ENCODE measurements at places on chromosomes 13 and 19.

DNA sequence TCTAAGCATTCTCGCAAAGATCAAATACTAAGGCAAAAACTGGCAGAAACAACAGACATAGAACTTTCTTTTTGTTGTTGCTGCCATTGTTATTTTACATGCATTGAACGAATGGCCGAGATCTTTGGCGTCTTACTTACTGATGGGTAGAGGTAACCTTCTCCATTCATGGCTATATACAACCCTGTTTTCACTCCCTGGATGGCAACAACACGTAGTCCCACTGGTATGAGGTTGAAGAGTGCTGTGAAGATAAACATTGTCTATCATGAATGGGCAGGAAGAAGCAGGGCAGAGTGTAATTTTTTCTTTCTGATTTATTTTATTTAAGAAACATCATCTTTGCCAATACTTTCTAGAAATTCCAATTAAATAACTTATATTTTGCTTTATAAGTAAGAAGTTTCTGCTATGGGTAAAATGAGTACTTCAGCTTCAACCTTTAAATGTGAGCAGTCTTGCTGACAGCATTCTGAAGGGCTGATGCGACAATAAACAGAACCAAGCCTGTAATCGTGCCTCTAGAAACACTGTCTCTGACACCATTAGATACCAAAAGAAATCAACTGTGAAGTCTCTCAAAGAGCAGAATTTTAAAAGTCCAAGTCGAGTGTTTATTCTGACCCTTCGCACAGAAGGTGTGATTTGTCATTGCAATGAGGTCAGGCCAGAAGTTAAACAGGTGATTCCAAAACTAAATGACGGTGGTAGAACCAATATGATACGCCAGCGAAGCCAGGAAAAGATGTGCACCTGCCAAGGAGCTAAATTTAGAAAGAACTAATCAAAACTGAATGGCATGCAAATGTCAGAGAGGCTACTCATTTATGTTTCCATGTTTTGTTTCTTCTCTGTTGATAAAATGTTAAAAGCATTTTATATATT is 416.4 kb downstream of the ITGBL1 start:
- no peak for DNase-seq

DNA sequence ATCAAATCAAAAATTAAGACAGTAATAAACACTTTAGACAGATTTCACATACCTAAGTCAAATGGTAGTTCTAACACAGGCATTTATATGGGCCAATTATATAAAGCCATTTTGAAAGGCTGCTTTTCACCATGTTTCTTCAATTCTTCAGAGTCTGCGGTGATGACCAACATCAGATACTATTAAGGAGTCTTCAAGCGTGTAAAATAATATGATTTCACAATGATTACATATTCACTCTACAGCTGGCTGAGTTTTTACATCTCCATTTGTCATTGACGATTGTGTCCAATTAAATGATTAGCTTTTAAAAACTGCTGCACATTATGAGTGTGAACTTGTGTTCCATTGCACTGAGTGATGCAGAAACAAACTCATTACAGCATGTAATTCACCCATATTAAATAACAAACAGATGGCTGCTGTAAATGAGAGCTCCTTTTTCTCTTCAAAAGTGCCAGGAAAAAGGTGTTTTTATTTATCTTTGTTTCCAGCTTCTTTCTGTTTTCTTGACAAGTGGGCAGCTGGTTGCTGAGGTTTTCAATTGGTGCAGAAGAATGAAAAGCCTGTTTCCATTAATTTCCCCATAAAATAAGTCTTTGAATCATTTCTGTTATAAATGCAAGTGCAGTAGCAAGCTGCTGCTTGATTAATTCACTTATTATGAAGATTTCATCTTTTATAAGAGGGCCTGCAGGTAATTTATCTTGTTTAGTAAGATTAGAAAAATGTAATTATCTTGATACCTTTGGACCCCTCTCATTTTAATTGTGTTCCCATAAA is 676.1 kb upstream of the KLHL1 start:
- DNase-seq: no peak

DNA sequence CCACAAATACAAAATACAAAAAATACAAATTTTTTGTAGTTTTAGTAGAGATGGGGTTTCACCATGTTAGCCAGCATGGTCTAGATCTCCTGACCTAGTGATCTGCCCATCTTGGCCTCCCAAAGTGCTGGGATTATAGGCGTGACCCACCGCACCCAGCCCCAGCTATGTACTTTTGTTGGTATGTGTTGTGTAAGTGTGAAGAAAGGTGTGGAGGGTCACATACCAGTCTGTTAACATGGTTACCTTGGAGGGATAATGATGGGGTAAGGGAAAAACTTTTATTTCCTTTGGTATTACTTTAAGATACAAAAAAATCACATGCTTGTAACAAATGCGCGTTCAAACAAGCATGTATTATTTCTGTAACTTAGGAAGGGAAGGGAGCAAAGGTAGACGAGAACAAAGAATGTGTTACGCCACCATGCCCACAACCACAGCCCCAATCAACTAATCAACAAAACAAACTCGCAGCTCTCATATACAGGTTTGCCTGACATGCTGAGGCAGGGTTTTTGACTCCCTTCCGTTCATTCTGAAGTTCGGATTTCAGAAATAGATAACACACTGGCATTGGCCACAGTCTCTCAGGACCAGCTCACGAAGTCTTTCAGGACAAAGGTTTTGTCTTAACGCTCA is 13.5 kb upstream of the VWA8 start:
- no peak for DNase-seq

DNA sequence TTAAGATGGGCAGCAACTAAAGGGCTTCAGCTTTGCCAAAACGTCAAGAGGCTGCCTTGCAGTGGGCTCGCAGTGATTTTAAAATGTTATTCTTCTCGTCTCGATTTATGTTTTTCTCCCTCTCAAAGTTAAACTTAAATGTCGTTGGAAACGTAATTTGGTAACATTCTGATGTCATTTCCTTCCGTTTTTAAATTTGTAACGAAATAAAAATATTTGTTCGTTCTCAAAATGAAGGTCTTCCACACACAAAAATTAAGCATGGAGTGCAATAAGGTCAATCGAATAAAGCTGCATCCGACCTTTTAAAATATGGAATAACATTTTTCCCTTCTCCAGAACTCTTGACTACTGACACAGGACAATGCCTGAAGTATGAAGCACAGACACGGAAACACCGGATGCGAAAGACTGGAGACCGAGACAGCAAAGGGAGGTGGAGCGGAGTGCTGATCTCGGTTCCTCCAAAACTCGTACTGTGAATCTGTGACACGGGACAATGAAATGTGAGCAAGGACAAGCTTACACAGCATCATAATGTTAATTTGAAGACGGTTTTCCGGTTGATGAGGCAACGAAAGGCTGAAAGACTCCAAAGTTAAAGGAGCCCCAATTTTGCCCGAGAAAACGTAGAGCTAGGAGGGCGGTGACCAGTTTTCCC is 850 bp downstream of the MTMR6 start:
- no peak for DNase-seq

- no peak for DNase-seq
These were observed 53.2 kb upstream of the RFC3 start for GRCh38 chr13:33764716-33765115.

DNA sequence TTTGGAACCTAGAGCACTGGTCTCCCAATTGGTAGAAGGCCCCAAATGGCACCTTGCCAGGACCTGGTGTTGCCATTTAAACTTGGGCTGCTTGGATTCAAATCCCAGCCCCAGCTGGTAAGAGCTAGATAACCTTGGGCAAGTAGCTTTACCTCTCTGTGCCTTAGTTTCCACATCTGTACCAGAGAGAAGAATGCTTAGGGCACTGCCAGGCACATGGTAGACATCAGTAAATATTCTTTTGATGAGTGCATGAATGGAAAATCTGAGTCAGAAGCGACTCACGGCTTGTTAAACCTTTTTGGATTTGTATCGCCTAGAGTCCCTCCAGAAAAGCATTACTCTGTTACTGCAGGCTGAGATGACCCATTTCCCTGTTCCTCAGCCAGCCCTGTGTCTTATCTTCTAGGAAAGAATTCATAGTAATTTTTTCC is 90.9 kb downstream of the SIPA1L3 start:
- no peak for DNase-seq

- no peak for DNase-seq
These were observed 41.9 kb upstream of the SERPINE3 start for GRCh38 chr13:51297556-51297955.

DNA sequence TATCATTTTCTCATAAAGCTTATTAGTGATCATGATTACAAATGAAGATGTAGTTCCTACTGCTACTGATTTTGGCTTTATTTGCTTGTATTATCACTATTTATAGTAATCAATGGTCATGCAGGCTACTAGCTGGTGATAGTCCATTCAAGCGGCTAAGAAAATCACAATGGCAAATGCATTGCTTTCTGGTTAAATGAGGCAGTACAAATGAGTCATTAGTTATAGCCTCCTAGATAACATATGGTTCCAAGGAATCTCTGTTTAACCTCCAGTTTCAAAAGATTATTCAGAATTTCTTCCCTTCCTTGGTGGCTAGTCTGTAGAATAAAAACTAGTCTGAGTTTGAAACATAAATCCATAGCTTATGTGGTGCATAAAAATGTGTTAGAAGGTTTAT is 141.3 kb upstream of the HTR2A start:
- no peak for DNase-seq

DNA sequence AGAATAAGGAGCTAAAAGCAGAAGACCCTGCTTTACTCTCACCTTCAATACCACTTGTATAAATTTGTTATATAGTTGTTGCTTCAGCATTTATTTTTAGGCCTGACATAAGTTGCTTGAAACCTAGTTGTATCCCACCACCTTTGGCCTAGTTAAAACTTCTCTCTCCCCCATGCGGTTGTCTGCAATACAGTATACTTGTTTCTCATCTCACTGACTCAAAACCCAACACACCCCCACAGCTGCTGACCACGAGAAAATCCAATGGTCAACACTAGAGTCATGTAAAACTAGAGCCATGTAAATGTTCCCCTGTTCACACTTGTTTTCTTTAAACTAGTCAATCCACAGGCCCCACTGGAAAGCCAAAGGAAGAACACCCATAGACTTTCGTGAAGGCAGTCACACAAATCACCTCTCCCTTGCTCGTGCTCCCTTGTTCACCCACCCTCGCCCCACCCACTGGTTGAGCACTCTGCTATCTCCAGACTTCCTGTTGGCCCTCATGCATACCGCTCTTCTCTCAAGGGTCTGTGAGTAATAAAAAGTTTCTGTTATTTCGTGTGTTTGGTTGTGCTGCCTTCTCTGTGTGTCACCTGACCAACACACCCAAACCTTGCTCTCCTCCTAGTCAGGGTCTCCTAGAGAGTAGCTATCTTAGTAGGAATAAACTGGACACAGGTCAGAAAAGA is 12.9 kb upstream of the CCDC169 start:
- DNase-seq: no peak

GRCh38 chr13:75533861-75534260 is 3.8 kb downstream of the COMMD6 start:
- DNase-seq: no peak

GRCh38 chr19:38047641-38048040 is 140.6 kb downstream of the SIPA1L3 start:
- DNase-seq: no peak

GRCh38 chr13:44506719-44507118 is 69.4 kb downstream of the TSC22D1 start:
- no peak for DNase-seq

GRCh38 chr19:32540621-32541020 is 40.4 kb upstream of the PDCD5 start:
- no peak for DNase-seq

DNA sequence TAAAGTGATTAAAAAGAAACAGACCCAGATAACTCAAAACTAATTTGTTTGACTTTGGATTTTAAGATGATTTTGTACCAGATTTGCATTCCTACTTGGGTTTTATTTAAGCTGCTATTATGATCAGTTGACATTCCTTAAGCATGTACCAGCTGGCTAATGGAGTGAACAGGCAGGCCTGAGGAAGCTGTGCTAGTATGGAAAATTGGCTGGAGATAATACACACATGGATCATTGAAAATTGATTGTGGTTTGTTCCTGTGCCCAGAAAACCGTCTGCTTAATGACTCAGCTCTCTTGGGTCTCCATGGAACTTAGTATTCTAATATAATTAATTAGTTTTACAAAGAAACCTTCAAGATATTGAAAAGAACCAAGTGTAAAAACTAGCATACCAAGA is 22.6 kb downstream of the POLR1D start:
- no peak for DNase-seq

GRCh38 chr13:51928231-51928630 is 66.5 kb downstream of the CCDC70 start:
- DNase-seq: no peak

GRCh38 chr19:4090356-4091220 is 23.9 kb upstream of the ZBTB7A start:
- no peak for DNase-seq

- no peak for DNase-seq
These were observed 364.0 kb downstream of the KCTD12 start for GRCh38 chr13:76522083-76522755.

DNA sequence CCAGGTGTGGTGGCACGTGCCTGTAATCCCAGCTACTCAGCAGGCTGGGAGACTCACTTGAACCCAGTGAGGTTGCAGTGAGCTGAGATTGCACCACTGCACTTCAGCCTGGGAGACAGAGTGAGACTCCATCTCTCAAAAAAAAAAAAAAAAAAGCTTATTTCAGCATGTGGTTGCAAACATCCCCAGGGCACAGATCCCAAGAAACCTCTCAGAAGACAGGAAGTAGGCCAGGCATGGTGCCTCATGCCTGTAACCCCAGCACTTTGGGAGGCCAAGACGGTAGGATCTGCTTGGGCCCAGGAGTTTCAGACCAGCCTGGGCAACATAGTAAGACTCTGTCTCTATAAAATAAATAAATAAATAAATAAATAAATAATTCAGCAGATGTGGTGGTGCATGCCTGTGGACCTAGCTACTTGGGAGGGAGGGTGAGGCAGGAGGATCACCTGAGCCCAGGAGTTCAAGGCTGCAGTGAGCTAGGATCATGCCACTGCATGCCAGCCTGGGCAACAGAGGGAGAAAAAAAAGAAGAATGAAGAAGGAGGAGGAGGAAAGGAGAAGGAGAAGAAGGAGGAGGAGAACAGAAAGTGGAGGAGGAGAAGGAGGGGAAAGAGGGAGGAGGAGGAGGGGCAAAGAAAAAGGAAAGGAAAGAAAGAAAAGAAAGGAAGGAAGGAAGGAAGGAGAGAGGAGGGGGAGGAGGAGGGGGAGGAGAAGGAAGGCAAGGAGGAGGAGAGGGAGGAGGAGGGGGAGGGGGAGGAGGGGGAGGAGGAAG is 4.3 kb upstream of the LRRC8E start:
- DNase-seq: no peak

GRCh38 chr19:53311044-53311443 is 22.5 kb upstream of the ZNF845 start:
- DNase-seq: no peak

DNA sequence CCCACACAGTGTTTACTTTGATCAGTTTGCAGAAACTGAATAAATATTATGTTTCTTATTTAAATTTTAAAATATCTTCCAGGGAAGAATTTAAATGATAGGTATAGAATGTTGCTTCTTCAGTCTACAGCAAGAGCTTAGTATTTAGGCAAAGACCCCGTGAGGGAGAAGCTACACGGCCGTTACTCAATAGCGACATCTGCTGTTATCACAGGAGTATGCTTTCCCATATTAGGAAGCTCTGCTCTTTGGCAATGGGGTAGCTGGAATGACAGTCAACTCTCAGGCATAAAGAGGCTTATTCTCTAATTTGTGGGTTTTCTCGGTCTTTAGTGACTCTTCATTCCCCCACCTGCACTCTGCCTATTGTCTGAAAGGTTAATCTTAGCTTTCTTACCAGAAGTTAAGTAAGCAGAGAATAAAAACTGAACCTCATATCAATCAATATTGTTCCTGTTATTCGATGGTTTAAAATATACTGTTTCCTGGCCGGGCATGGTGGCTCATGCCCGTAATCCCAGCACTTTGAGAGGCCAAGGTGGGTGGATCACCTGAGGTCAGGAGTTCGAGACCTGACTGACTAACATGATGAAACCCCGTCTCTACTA is 13.2 kb upstream of the LHFPL6 start:
- no peak for DNase-seq
